ENCODE measurements at places on chromosomes 11 and 22.
A peak's percentile ranks its signal among the peaks of the same experiment; 100 is the strongest.

DNA sequence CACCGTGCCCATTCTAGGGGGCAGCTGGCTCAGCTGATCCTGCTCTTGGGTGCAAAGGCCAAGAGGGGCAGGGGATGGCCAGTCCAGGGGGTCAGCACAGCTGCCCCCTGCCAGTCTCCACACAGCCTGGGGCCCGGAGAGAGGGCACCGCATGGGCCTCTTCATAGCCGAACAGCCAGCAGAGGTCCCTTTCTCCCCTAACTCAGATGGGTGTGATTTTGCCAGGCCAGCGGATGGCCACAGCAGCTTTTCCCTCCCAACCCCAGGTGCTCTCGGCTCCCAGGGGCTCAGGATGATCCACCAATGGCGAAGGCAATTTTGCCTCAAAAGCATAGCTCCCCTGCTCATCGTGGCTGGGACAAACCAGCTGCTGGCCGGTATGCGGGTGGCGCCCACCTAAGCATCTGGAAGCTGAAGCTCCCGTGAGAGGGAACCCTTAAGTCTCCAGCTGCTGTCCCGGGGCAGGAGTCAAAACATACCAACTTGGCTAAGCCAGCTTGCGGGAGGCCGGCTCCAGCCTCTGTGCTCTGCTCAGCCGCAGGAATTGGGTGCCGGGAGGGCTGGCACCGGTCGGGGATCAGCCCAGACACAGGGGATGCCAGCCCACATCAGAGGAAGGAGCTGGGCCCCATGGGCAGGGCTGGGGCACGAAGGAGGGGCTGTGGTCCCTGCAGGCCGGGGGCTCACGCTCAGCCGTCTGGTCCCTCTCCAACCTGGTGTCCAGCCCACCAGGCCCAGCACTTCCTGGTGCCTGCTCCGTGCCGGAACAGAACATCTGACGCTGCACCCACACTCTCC, 30.5 kb upstream of the GNB1L start:
- no peak overlapping the region for H3K4me3 ChIP-seq
- H3K36me3 ChIP-seq: peaks cover 35% of the 10 kb centered on the region
- no peaks in the 10 kb centered on the region for H3K27me3 ChIP-seq

- H3K27me3 ChIP-seq: no peaks in the 10 kb centered on the region
- no peaks in the 10 kb centered on the region for H3K36me3 ChIP-seq
Observed at GRCh38 chr11:92738276-92738675, 231.2 kb upstream of the MTNR1B start.

DNA sequence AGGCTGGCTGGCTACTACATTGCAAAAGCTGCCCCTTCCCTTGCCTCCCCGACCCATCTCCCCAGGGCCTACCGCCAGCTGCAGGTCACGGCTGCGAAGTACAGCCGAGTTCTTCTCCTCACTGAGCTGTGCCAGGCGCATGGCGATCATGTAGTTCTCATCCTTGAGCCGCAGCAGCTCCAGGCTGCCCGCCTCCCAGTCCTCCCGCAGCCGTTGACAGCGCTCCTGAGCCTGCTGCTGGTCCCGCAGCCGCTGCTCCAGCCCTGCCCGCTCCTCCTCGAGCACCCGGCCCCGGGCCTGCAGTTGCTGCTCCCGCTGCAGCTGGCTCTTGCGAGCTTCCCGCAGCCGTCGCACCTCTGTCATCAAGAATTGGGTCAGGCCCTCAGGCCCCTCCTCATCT, 3.3 kb downstream of the CARD10 start:
- no peak for DNase-seq
- peaks cover 33% of the 10 kb centered on the region for H3K4me1 ChIP-seq
- no peak overlapping the region for H3K4me3 ChIP-seq
- H3K27me3 ChIP-seq: no peaks in the 10 kb centered on the region
- no peak overlapping the region for H3K27ac ChIP-seq

- H3K27ac ChIP-seq: no peak overlapping the region
- no peak for DNase-seq
- H3K36me3 ChIP-seq: no peaks in the 10 kb centered on the region
- H3K4me3 ChIP-seq: no peak overlapping the region
- no peaks in the 10 kb centered on the region for H3K27me3 ChIP-seq
Observed at GRCh38 chr11:79039122-79039521, 401.7 kb downstream of the TENM4 start.

DNA sequence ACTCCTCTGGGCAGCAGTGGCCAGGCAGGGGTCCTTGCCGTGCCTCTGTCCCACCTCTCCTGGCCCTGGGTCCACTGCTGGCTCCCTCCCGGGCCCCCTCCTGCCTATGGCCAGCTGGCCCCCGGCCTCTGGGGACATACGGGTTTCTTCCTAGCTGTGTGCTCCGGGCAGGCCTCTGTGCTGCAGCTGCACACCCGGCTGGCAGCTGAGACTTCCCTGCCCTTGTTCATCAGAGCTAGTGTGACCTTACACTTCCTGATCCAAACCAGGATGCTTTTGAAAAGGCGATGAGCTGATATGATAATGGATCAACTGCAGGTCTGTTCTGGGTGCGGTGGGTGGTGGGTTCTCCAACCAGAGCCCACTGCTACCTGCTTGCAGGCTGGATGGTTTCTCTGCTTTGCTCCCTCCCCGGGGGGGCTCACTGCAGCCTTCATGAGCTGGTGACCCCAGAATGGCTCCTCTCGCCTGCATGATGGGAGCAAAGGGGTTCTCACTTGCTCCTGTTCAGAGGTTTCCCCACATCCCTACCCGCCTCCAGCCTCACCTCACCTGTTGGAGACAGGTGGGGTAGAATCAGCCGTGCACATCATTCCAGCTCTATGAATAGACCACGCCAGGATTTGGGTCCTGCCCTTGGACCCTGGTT, 13.3 kb downstream of the B3GAT1 start:
- no peaks in the 10 kb centered on the region for H3K27me3 ChIP-seq
- H3K27ac ChIP-seq: no peak overlapping the region
- H3K4me1 ChIP-seq: no peaks in the 10 kb centered on the region

DNA sequence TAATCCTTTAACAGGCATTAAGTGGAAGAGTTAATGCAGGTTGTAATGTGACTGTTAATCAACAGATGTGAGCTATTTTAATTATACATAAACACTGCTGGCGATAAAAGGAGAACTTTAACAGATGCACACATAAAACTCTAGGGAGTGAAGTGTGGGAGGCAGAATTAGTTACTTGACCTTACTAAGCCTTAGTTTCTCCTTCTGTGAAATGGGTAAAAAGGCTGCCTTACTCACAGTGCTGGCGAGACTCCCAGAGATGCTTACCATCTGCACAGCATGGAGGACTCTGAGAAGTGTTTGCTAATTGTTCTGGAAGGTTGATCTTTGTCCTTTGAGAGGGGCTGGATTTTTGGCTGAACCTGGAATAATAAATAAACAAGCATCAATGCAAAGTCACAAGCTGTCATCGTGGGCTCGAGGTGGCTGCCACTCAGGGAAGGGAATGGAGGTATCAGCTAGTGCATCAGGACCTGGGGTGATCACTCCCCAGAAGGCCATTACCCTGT, 58.6 kb upstream of the MPEG1 start:
- no peak for DNase-seq
- no peaks in the 10 kb centered on the region for H3K4me1 ChIP-seq
- no peak overlapping the region for H3K27ac ChIP-seq
- H3K27me3 ChIP-seq: no peaks in the 10 kb centered on the region
- H3K4me3 ChIP-seq: no peak overlapping the region

- H3K36me3 ChIP-seq: no peaks in the 10 kb centered on the region
- no peak overlapping the region for H3K4me3 ChIP-seq
- no peaks in the 10 kb centered on the region for H3K27me3 ChIP-seq
- peak overlapping the region; percentile 48 for H3K27ac ChIP-seq
- no peak for DNase-seq
Observed at GRCh38 chr22:24304062-24304675, 33.5 kb downstream of the SPECC1L start.
